ENCODE measurements at places on chromosomes 11 and 22.
A peak's percentile ranks its signal among the peaks of the same experiment; 100 is the strongest.

- no peak for DNase-seq
These were observed 5.4 kb downstream of the PCF11 start for GRCh38 chr11:83162377-83162776.

- DNase-seq, result peak; percentile 88
These were observed 2.8 kb downstream of the ALKBH8 start for GRCh38 chr11:107562647-107563208.

GRCh38 chr11:36065436-36065835 is 121.6 kb downstream of the LDLRAD3 start:
- peak; percentile 60 for DNase-seq

DNA sequence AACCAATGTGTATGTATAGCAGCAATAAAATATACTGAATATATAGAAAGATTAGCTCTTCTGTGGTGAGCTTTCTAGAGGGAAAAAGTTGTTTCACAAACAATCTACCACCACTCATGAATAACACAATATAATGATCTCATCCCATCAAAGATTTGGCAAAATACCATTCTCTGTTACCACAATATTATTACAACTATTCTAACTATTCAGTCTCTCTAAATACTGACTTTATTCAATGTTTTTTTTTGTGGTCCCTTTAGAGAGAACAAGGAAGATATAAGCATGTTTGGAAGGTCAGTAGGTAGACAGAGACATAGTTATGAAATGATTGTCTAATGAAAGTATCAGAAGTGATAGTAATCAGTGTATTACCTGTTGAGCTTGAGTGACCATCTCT is 7.8 kb downstream of the CCDC90B start:
- DNase-seq, result peak; percentile 66

GRCh38 chr22:50348058-50348457 is 4.9 kb downstream of the PPP6R2 start:
- no peak for DNase-seq

DNA sequence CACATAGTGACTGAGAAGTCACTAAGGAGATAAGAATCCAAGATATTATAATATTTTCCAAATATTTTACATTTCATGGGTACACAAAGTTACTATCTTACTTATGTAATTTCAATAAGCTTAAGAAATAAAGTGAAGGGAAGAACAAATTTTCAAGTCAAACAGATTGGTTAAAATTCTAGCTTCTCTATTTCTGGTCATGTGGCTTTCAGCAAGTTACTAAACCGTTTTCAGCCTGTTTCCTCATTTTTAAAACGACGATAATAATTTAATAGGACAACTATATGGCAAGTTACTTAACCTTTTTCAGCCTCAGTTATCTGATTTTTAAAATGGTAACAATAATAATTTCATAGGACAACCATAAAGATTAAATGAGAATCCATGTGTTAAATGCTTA is 15.6 kb downstream of the DCUN1D5 start:
- no peak for DNase-seq

Measured in fibroblast of skin of back (primary cell).